ENCODE measurements at places on chromosomes 4 and X. TPM values are rescaled to one million over a fixed set of nuclear protein-coding genes. Genes with fewer than 3 reads are reported as not detected.

The EREG gene
- 1.0 TPM for total RNA-seq

The UBA6 gene
- 39.1 TPM for total RNA-seq

The CLIC2 gene
- 16.8 TPM for total RNA-seq

The TMPRSS11B gene
- total RNA-seq, result not detected

The FGD1 gene
- 1.0 TPM for total RNA-seq

The PNMA6A gene
- 0.86 TPM for total RNA-seq

The SLC10A4 gene
- total RNA-seq, result 2.1 TPM

The CPXCR1 gene
- not detected for total RNA-seq

The TMPRSS11E gene
- total RNA-seq, result not detected

The ZMAT1 gene
- 8.0 TPM for total RNA-seq

DNA sequence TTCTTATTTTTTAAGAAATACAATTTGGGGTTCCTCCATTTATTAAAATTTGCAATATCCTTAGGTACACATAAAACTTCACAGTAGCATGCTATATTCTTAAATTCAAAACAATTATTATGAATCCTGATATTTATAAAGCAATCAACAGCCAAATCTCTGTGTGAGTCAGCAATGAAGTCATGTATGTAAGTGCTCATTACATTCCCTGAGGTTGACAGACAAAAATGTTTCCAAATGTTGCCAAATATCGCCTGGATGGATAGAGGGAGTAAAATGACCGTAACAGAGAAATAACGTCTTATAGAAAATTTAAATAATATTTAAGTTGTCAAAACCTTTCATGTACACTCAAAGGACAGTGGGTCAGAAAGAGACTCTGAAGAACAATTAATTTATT, 220.0 kb downstream of the PCDH18 start:
- no peak for DNase-seq

- DNase-seq, result no peak
Measured at GRCh38 chr4:118983293-118983692, 94.6 kb downstream of the SYNPO2 start.

GRCh38 chrX:79065696-79066095, 78.8 kb upstream of the GPR174 start:
- DNase-seq, result no peak

DNA sequence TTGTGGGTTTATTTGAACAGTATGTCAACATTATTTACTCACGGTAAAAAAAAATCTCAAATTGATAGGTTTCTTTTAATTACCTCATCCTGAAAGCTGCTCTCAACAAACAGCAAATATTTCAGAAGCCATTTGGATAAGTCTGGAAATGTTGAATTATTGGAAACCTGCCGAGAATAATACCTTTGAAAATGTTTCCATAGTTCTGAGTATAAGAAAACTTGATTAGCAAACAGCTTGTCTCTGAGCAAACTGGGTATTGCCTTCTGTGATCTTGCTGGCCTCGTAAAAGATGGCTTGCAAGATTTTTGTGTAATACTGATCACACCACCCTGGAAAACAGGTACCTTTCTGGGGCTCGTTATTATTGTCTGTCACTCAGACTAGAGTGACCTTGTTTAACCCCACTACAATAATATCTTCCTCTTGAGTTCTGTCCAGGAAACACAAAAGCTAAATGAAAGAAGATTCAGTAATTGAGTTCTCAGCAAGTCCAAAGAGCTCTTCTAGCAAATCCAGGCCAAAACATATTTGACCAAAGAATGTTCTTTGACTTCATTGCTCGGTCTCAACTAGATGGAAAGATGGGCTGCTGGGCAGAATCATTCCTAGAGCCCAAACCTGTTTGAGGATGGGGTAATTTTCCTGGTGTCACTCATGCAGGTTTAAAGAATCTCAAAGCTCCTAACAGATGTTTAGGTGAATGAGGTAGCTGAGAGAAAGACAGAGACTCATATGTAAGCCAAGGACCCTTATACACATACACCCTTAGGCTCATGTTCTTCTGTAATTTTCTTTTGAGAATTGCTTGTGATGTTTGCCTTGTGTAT, 255.6 kb upstream of the JADE1 start:
- DNase-seq, result no peak

GRCh38 chr4:99361899-99362275, 9.3 kb upstream of the ADH1C start:
- DNase-seq, result no peak

GRCh38 chr4:81314196-81314896, 99.3 kb upstream of the PRKG2 start:
- DNase-seq, result no peak

GRCh38 chr4:70914000-70914399, 11.8 kb downstream of the MOB1B start:
- DNase-seq, result no peak

- no peak for DNase-seq
Measured at GRCh38 chrX:37867536-37868153, 20.3 kb upstream of the DYNLT3 start.

DNA sequence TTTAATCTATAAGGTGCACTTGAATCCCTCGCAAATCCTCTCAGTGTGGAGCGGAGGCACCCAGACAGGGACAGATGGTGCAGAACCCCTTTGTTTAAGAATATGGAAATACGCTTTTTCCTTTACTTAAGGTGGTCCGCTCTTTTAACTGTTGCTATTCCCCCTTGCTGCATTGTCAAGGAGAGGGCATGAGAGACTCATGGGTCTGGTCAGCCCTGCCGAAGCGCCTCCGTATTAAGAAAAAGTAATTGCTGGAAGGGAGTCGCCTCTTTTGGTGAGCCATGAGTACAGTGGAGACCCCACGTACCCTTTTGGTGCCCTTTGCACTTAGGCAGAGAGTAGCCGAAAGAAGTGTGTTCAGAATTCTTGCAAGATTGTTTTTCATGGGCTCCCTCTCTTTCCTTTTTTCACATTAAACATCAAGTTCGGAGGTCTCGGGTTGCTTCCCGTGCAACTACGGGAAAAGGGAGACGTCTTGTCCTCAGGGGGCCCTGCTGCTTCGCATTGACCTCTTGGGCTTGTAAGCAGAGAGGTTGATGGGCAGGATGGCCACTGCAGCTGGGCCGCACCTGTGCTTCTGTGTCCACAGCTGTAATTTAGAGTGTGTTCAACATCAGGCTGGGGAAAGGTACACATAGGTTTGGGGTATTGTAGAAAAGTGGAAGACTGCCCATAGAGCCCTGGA, 109.6 kb downstream of the SPRY1 start:
- no peak for DNase-seq

DNA sequence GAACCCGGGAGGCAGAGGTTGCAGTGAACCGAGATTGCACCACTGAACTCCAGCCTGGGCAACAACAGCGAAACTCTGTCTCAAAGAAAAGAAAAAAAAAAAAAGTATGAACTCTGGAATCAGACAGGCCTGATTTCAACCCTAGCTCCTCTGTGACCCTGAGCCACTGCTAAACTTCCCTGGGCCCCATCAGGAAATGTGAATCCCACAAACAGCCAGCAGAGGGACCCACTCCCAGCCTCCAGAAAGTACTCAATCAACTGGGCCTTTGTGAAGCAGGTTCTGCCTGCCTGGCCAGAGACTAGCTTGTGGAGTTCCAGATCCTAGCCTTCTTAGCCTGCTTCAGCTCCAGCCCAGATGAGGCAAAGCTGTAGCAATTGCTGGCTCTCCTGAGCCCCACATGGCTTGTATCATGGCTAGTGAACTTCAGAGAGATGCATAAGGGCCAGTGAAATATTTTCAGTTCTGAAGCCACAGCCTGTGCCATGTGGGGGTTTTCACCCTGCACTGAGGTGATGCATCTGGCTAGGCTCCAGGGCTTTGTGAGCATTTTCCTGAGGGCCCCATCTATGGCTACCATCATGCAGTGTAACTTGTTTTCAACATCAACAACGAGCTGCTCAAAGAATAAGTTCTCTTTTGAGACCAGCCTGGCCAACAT, 7.2 kb upstream of the IDS start:
- peak; percentile 63 for DNase-seq

- DNase-seq, result no peak
Measured at GRCh38 chrX:103418811-103419340, 42.5 kb downstream of the BEX3 start.

GRCh38 chrX:116009861-116010710, 160.5 kb upstream of the AGTR2 start:
- DNase-seq, result no peak

GRCh38 chr4:61638591-61638990, 438.5 kb downstream of the ADGRL3 start:
- no peak for DNase-seq

GRCh38 chr4:23881674-23882337, 8.0 kb downstream of the PPARGC1A start:
- DNase-seq, result no peak

DNA sequence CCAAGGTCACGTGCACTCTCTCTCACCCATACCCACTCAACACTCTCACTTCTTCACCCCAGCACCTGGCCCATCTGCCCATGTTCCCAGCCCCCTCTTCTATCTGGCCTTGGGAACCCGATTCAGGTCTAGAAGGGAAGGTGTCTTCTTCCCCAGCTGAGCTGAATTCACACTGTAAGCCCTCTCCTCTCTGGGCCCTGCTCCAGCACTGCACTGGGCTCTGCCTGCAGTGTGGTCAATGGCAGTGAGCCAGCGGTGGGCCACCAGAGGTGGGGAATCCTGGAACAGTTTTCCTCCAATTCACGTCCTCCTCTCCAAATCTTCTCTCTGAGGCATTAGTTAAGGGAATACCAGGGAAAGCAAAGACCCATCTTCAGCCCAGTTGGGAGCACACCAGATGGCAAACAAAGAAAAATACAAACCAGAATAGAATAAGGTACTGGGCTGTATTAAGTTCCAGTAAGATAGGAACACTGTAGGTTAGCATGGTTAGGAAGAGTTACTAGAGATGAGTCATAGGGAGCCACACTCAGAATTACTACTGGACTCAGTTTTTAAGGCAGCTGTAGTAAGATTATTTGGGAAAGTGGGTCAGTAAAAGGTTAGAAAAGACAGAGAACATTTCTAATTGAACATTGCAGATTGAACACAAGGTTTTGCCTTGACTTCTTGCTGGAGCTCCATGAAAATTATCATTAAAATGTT, 5.0 kb downstream of the AWAT2 start:
- no peak for DNase-seq

DNA sequence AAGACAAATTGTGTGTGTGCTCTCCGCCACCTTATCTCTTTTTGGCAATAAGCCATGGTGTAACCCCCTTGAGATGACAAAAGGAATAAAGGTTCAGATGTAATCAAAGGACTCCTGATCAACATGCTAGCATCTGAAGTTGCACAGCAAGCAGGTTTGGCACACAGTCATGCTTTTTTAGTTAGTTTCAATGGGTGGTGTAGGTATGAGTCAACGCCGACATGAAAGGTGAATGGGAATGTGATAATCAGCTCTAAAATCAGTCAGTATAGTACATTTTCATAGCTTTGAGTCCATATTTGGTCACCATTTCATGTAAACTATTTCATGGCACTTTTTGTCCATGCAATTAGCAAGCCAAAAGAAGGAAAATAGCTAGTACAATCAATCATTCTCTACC, 50.4 kb upstream of the ETNPPL start:
- DNase-seq, result no peak

DNA sequence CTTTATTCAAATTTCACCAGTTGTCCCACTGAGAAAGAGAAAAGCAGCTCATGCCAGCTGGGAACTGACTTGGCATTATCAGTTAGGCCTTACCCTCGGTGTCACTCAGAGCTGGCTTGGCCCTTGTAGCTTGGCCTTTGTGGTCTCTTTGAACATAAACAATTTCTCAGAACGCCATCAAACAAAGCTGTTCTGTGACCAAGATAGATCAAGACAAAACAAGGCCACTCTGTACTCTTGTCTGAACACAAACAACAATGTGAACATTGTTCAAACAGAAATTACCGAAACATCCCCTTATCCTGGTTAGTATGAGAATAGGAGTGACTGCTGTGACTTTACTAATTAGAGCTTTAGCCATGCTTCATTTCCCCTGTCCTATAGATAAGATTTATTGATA, 57.2 kb downstream of the DIPK2B start:
- no peak for DNase-seq

DNA sequence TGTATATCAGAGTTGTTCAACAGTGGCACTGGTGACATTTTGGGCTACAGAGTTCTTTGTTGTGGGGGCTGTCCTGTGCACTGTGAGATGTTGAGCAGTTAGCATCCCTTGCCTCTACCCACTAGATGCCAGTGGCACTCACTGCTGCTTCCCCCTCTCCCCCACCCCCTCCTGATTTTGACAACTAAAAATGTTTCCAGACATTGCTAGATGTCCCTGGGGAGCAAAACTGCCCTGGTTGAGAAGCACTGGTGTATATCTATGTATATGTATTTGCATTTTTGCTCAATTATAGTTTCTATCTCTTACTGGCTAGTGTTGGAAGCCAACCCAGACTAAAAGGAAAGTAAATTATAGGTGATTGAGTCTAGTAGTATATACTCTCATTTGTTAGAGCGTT, 2.4 kb downstream of the TMEM131L start:
- DNase-seq, result no peak

- DNase-seq, result no peak
Measured at GRCh38 chr4:130648570-130648969, 1552.6 kb downstream of the C4orf33 start.

GRCh38 chr4:74397748-74398426, 32.9 kb downstream of the EREG start:
- DNase-seq, result no peak

DNA sequence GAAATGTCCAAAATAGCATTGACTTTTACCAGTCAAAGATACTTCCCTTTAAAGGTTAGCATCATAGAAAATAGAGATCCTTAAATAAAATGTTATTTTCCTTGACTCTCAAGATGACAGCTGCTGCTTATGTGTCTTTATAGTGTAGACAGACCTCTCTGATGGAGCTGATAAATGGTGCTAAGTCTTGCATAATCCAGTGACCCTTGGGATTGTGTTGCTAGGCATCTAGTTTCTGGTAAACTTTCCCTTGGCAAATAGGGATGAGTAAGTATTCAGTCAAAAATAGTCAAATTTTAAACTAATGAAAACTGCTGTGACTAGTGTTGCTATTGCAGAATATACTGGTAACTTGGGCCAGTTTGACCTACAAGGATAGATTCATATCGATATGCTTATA, 53.6 kb downstream of the MBNL3 start:
- DNase-seq, result no peak

DNA sequence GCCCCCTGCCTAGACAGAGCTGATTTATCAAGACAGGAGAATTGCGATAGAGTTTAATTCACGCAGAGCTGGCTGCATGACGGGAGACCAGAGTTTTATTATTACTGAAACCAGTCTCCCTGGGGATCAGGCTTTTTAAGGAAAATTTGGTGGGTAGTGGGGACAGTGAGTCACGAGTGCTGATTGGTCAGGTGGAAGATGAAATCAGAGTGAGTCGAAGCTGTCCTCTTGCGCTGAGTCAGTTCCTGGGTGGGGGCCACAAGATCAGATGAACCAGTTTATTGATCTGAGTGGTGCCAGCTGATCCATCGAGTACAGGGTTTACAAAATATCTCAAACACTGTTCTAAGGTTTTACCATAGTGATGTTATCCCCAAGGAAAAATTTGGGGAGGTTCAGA, 36.6 kb downstream of the MYOZ2 start:
- no peak for DNase-seq

- no peak for DNase-seq
Measured at GRCh38 chrX:103329991-103330390, at the start of gene TCEAL7. TCEAL7 (plus strand) TSS chrX:103330239; CDS start chrX:103331404, 1,165 bp downstream.

DNA sequence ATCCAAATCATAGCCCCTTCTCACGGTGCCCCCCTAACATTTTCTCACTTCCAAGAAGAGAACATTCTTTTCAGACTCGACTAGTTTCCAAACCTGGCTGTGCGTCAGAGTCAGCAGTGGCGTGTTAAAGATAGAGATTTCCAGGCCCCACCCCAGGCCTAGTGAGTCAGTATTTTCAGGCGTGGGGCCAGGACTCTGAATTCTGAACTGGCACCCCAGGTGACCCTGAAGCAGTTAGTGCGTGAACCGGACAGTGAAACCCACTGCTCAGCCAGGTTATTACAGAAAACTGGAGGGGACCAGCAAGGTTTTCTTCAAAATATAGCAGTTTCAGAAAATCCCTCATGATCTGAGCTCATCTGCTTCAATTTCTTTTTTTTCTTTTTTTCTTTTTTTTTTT, 35.0 kb upstream of the BCOR start:
- peak; percentile 75 for DNase-seq
